ENCODE measurements at places on chromosomes 16 and 17.

DNA sequence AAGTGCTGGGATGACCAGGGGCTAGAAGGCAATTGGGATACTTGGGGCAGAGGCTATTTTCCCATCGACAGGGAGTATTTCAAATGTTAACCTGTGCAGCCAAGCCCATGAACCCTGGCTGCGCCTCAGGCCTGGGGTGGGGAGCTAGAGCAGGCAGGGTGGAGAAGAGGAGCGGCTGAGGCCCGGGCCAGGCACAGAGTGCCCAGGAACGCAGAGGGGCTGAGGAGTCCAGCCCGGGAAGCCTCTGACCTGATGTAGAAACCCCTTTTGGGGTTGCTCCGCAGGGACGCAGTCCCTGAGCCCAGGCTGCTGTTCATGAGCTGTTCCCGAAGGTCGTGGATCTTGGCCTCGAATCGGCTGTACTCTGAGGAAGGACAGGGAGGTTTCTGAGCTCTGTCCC lies 16.8 kb upstream of the ASGR1 start:
- no peak for DNase-seq

DNA sequence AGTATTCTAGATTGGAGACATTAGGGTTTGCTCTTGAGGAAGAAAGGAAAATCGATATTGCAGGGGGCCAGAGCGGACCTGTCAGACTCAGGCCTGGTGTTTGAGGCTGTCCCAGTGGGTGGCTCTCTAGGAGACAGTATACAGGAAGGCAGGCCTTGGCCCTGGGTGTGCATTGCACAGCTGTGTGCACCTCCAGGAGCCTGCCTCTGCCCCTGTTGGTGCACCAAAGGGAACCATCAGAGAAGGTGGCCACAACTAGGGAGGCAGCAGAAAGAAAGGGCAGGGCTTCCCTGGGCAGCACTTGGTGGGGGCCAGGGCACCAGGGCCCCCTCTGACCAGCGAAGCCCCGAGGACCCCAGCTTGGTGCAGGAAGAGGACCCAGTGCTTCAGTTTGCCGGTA lies 188.0 kb downstream of the NTN1 start:
- no peak for DNase-seq

DNA sequence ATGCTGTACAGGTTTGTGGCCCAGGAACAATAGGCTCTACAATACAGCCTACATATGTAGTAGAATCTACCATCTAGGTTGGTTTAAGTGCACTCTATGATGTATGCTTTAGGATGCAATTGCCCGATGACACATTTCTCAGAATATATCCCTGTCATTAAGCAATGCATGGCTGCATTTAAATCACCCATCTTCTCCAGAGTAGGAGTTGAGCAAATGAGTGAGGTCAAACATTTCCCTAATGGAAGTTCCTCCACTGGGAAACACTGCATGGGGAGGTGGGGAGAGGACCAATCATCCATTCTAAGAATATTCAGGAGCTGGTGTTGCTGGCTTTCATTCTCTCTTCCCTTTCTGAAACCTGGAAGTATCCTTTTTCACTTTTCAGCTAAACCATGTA lies 2.0 kb upstream of the PCTP start:
- no peak for DNase-seq

GRCh38 chr16:72985995-72986394 lies 61.9 kb downstream of the ZFHX3 start:
- no peak for DNase-seq

DNA sequence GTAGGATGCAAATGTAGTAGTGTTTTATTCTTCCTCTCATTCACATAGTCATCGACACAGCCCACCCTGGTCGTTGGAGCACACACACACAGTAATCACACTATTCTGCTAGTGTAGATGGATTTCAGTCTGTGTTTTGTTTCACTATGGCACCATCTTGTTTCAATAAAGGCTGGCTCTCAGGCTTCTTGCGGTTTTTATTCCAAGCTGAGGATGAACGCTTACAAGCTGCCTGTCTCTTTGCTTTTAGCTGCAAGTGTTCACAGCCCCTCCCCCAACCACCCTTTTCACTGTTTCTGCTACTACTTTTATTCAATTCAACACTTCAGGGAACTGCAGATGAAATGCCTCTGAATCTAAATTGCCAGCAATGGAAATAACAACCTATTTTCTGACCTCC lies 140.9 kb upstream of the PMFBP1 start:
- no peak for DNase-seq

DNA sequence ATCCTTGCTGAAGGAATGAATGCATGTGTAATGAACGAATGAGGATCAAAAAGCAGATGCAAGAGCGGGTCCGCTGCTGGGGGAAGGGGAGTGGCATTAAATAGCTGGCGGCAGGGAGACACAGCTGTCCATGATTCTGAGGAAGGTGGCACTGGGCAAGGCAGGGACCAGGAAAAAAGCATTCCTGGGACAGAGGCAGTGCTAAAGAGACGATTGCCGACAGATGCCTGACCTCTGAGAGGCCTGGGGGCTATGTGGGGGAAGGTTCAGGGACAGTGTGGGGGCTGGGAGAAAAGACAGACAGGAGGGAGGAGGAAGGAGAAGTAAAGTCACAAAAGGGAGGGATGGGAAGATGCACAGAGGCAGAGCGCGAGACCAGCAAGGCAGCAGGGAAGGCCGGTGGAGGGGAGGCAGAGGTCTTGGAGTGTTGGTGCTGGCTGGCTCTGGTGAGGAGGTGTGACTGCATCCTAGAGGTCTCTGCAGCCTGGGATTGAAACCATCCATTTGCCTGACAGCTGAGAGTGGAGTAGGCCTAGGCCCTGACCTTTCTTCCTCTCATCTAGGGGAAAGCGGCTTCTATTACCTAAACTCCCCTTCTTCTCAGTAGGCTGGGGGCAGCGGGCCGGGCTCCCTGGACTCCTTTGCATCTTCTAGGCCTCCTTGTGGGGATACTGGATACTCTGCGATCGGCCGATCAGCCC lies 109.9 kb downstream of the SDK2 start:
- peak; percentile 80 for DNase-seq

GRCh38 chr17:47763913-47764582 lies 31.0 kb downstream of the TBX21 start:
- DNase-seq: no peak

DNA sequence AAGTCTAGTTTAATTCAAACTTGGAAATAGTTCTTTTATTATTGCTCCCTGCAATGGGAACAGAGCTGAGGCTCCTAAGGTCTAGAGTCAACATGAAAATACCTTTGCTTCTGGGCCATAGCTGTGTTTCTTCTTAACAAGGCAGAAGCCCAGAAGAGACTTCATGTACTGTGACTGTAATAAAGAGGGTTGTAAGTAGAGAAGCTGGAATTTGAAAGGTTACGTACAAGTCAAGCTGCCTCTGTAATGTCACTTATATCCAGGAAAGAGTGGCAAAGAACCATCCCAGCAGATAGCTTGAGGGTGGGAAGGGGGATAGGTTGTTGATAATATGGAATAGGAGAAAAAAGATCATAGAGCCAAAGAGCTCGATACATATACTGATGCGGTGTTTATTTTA lies 248.6 kb downstream of the WWOX start:
- no peak for DNase-seq

- DNase-seq: no peak
These were observed 1.7 kb downstream of the CAPNS2 start for GRCh38 chr16:55568207-55568606.

- no peak for DNase-seq
These were observed 54.9 kb downstream of the BEAN1 start for GRCh38 chr16:66481943-66482390.

- peak; percentile 79 for DNase-seq
These were observed 5.3 kb upstream of the CAVIN1 start for GRCh38 chr17:42428141-42428944.

DNA sequence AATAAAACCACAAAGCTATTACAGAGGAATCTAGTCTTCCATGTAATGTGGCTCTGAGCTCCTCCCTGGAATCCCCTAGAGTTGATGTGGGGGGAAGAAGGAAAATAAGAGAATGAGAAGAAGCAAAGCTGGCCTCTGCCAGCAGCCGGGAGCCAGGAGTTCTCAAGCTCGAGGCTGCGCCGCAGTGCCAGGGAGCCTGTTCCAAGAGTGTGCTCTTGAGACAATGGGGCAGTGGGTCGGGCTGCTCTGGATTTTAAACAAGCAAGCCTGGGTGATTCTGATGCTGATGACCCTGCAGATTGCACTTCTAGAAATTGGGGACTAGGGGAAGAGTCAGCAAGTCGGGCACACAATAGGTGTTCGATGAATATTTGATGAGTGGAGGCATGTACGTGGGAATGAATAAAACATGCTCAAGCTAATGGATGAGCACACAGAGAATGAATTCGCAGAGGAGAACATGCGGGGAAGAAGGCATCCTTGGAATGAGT lies 119.9 kb downstream of the CMIP start:
- DNase-seq: no peak

GRCh38 chr17:74563358-74563757 lies 4.0 kb downstream of the CD300H start:
- DNase-seq: no peak

DNA sequence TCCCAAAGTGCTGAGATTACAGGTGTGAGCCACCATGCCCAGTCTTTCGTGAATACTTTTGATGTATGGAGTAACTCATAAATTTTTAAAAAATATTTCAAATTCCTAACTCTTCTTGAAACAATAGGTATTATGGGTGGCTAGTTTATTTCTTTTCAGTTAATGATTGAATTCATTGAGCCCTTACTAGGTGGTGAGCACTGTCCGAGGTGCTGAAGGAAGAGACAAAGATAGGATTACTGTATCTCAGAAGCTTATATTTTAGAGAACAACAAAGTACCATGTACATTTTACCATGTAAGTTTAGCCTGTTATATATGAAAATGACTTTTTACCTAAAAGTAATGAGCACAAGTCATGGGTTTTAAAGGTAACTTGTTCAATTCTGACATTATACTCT lies 418.3 kb downstream of the NPIPA7 start:
- DNase-seq: no peak

DNA sequence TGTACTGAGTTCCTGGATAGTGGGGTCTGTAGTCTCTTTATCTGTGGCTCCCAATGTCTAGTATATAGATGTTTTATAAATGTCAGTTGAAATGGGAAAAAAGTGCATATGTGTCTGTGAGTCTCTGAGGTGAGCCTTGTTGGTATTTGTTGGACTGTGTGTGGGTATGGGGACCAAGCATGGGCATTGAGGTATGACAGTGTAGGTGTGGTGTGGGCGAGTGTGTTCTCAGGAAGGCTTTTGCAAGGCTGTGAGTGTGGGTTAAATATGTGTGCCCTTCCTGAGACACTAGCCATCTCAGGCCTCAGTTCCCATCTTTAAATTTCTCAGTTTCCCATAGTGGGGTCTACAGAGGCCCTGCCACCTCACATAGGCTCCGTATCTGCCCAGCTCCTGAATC lies 440.2 kb upstream of the CCL2 start:
- DNase-seq: no peak

DNA sequence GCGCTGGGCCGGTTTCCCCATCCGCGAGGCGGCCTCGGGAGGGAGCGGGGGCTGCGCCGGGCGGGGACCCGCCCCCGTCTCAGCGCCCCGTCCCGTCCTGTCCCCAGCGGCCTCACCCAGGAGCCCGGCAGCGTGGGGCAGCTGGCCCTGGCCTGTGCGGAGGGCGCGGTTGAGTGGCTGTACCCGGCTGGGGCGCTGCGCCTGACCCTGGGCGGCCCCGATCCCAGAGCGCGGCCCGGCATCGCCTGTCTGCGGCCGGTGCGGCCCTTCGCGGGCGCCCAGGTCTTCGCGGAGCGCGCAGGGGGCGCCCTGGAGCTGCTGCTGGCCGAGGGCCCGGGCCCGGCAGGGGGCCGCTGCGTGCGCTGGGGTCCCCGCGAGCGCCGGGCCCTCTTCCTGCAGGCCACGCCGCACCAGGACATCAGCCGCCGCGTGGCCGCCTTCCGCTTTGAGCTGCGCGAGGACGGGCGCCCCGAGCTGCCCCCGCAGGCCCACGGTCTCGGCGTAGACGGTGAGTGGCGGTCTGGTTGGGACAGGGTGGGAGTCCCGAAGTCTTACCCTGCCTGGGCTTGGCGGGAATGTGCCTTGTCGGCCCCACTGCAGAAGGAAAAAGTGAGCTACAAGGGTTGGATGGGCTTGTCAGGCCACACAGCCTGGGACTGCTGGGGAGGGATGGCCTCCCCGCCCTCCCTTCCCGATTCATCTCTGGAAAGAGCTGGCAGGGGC lies 720 bp downstream of the METRN start:
- no peak for DNase-seq

DNA sequence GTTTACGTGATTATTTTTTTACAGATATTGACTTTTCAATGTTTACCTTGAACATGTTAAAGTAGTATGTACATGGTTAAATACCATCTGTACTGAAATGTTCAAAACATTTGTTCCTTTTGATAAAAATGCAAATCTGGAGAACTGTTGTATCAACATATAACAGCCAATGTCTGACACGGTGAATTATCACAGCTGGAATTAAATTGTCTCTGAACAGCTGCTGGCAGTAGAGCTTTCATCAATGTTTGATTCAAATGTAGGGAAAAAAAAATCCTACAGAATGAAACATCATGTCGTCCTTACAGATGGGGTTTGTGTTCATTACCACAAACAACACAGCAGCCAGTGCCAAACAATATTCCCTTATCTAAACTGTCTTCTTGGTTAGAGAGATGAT lies 79.9 kb downstream of the TOX3 start:
- peak; percentile 27 for DNase-seq

DNA sequence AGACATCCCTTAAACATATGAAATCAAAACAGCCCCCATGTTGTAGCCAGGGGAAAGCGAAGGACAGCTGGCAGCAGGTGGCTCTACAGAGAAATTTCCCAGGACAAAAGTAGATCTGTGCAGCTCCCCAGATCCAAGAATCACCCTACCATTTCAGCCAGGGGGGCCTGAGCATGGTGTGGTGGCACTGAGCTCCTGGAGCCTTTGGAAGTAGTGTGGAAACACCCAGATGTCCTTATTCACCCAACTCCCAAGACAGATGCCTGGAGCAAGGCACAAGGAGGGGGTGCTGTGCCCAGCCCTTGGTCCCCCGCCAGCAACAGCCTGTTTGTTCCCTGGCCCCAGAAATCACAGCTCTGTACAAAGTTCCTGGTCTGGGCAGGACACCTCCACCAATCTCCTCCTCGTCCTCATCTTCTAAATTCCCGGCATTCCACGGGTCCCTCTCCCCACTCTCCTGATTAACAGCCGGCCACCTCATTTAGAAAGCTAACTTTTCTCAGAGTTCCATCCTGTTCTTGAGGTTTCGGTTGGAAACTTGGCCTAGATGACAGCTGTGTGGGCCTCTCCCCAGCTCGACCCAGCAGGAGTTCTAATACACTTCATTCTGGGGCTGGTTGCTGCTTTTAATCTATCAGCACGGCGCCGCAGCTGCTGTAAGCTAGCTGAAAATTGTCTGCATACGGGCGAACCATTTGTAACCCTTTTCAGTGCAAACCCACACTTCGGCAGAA lies 191.1 kb downstream of the C16orf78 start:
- DNase-seq: no peak

Measured in NCI-H1694 (cell line).